Immature natural killer cell (primary cell): ENCODE measurements at places on chromosomes 1 and 21. TPM values are rescaled to one million over a fixed set of nuclear protein-coding genes. Genes with fewer than 3 reads are reported as not detected.

IQGAP3 gene
- polyA plus RNA-seq, result not detected

- no peak for DNase-seq
These were observed 85.1 kb upstream of the CSF3R start for GRCh38 chr1:36567601-36568341.

CELF3 gene
- polyA plus RNA-seq, result not detected

GRCh38 chr1:161382214-161383019 is 14.7 kb upstream of the CFAP126 start:
- peak; percentile 55 for DNase-seq

GRCh38 chr1:203380420-203381150 is 29.7 kb upstream of the FMOD start:
- no peak for DNase-seq

- DNase-seq, result no peak
These were observed 2.6 kb downstream of the FNDC5 start for GRCh38 chr1:32868085-32868484.

NBPF12 gene
- 5.0 TPM for polyA plus RNA-seq

DNA sequence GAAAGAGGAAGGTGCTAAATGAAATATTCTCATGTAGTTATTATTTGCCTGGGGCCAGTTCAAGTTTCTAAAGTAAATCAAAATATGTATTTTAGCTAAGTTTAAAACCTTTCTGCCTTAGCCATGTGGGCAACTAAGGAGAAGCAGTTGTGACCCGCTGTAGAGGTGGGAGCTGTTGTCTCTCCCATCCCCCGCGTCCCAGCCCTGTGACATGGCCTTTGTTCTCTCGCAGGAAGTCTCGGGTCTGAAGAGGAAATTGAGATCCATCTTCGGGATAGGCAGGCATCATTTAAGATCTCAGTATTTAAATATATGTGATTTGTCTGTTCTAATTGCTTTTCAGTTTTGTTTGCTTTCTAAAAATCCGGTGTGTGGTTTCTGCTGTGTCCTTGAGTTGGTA is 121.5 kb downstream of the CAMTA1 start:
- DNase-seq, result no peak

ERICH3 gene
- not detected for polyA plus RNA-seq

GRCh38 chr1:245788269-245788668 is 633.5 kb downstream of the KIF26B start:
- no peak for DNase-seq

SPRR5 gene
- not detected for polyA plus RNA-seq

DNA sequence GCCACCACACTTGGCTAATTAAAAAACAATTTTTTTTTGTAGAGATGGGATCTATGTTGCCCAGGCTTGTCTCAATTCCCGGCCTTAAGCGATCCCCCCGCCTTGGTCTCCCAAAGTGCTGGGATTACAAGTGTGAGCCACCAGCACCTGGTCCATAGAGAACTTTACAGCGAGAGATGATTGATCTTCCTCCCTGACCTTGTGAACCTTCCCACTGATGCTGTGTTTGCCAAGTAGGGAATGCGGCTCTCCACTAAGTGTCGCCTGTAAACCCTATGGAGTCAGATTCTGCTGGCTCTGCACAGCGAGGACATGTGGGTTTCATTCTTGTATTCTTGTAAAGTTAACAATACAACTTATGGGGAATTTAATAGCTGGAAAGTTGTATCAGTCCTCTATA is 81.3 kb upstream of the LYST start:
- DNase-seq, result no peak

- DNase-seq, result no peak
These were observed 48.7 kb upstream of the EDN2 start for GRCh38 chr1:41533016-41533730.

GRCh38 chr1:225253173-225253572 is 174.7 kb downstream of the LBR start:
- no peak for DNase-seq

GRCh38 chr1:175597969-175598765 is 145.2 kb downstream of the TNR start:
- no peak for DNase-seq

MAP1LC3C gene
- not detected for polyA plus RNA-seq

- no peak for DNase-seq
These were observed 59.9 kb downstream of the SIPA1L2 start for GRCh38 chr1:232570007-232570406.

AJAP1 gene
- not detected for polyA plus RNA-seq

LCE3D gene
- not detected for polyA plus RNA-seq

CLCA1 gene
- not detected for polyA plus RNA-seq

DNA sequence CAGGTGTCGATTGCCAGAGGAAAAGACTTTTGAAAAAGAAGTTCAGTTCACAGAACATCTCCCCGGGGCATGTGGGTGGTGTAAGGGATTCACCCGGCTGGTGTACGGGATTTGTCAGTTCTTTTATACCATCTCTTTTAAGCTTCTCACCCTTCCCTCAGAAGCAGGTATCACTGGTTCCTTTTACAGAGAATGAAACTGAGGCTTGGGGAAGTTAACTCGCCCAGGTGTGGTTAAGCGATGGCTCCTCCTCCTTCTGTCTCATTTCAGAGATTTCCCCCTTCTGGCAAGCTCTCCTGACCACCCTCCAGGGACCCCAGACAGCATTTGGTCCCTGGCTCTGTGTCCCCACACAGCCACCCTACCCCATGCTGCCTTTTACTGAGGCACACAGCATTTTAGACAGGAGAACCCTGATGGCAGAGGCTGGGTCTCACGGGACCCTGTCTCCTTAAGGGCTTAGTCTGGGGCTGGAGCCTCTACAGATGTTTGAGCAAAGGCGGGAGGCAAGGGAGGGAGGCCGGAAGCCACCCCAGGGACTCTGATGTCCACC is 2.8 kb upstream of the ECE1 start:
- peak; percentile 14 for DNase-seq

DNA sequence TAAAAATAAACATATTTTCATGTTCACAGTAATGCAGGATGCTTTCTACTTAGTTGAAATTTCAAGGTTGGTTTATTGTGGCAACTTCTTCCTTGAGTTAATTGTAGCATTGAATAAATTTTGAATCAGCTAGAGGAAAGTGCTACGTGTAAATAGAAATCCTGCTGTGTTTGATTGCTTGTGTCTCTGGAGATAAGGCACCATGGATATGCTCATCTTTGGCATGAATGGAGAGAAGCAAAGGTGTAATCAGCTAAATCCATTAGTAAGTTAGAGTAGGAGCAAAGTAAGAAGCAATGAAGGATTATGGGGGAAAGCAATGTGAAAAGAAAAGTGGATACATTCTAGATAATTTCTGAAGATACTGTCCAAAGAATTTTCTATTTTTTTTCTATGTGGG is 331.1 kb downstream of the PTPRC start:
- DNase-seq, result no peak

IFI6 gene
- polyA plus RNA-seq, result 186 TPM

FCRLA gene
- 0.48 TPM for polyA plus RNA-seq

GRCh38 chr21:45853703-45854342 is 127.7 kb upstream of the COL6A1 start:
- no peak for DNase-seq

GRCh38 chr1:53091841-53092645 is 30.0 kb downstream of the PODN start:
- no peak for DNase-seq

KRTAP11-1 gene
- polyA plus RNA-seq, result not detected

GRCh38 chr1:151368393-151369301 is 3.9 kb downstream of the SELENBP1 start:
- no peak for DNase-seq

PGBD2 gene
- 9.3 TPM for polyA plus RNA-seq

- no peak for DNase-seq
These were observed 14.2 kb upstream of the PLEKHA6 start for GRCh38 chr1:204373911-204374310.

- DNase-seq, result no peak
These were observed 22.8 kb upstream of the TIAM1 start for GRCh38 chr21:31366825-31367224.

- DNase-seq, result no peak
These were observed 2.9 kb downstream of the JAK1 start for GRCh38 chr1:64963466-64963865.

GRCh38 chr1:234197839-234198238 is 175.4 kb upstream of the COA6 start:
- no peak for DNase-seq

BMP8B gene
- 0.31 TPM for polyA plus RNA-seq

- no peak for DNase-seq
These were observed 220.5 kb downstream of the TRABD2B start for GRCh38 chr1:47776667-47777131.

- peak; percentile 44 for DNase-seq
These were observed 45.2 kb downstream of the LDLRAD2 start for GRCh38 chr1:21857142-21857839.

THEM5 gene
- 0.56 TPM for polyA plus RNA-seq
